ENCODE measurements at places on chromosomes 1 and 21.

- DNase-seq: no peak
Measured at GRCh38 chr1:245788886-245789285, 634.1 kb downstream of the KIF26B start.

DNA sequence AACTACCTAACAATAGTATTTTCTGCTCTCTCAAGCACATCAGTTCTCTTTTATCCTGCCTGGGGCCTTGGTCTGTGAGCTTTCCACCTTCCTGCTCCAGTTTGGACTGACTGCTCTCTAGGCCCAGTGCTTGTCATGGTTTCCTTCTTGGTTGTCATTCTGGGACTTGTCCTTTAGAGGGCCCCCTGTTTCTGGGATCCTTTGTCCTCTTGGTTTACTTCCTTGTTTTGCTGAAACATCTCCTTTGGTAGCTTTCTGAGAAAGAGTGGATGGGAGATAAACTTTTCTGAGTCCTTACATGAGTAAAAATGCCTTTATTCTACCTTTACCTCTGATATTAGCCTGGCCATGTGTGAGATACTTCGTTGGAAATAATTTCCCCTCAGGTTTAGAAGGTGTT is 4.7 kb downstream of the SLC1A7 start:
- DNase-seq: peak; percentile 17

- DNase-seq: no peak
Measured at GRCh38 chr21:44423312-44423821, 31.9 kb upstream of the LRRC3 start.

GRCh38 chr1:32926562-32926961 is 25.4 kb upstream of the TMEM54 start:
- no peak for DNase-seq

GRCh38 chr1:230107941-230108340 is 40.9 kb downstream of the GALNT2 start:
- no peak for DNase-seq

GRCh38 chr1:23558872-23559135 is 497 bp downstream of the ID3 start:
- no peak for DNase-seq

DNA sequence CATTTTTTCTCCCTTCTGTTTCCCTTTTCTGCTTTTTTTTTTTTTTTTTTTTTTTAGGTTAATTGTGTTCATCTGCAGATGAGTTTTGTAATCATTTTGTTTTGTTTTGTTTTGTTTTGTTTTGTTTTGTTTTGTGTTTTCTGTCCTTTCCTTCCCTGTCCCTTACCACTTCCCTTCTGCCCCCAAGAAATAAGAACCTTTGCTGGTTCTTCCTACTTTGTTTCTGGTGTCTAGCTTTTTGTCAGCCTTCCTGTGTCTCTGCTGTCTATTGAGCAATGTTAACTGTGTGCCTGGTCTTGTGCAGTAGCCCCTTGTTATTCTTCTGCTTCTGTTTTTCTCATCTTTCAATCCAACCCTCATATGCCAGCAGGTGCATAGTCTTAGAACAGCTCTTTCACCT is 46.0 kb downstream of the MPZL1 start:
- no peak for DNase-seq

GRCh38 chr1:223001653-223002634 is 141.1 kb downstream of the TLR5 start:
- DNase-seq: peak; percentile 62

DNA sequence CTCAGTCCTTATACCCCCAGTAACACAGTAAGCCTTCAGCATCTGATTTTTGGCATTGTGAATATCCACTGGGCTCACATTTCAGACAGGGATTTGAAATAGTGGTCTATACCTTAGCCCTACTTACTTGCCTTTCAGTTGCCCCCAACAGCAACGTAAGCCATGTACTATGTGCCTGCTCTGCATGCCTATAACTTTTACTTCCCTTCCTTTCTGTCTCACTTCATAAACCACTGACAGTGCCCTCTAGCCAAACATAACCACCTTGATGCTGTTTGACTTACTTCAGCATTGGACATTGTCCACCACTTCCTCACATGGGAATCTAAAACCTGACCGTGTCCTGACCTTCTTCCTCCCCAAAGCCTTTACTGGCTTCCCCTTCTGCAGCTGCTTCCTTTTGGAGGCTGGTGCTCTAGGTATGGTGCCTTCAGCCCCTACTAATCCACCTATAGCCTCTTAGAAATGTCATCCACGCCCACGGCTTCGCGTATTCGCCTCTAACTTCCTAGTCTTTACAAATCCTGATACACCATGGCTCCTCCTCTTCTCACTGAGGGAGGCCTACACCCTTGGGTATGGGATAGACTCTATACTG is 3.6 kb upstream of the ZNF672 start:
- DNase-seq: no peak

GRCh38 chr1:176032040-176032645 is 174.9 kb downstream of the COP1 start:
- no peak for DNase-seq

DNA sequence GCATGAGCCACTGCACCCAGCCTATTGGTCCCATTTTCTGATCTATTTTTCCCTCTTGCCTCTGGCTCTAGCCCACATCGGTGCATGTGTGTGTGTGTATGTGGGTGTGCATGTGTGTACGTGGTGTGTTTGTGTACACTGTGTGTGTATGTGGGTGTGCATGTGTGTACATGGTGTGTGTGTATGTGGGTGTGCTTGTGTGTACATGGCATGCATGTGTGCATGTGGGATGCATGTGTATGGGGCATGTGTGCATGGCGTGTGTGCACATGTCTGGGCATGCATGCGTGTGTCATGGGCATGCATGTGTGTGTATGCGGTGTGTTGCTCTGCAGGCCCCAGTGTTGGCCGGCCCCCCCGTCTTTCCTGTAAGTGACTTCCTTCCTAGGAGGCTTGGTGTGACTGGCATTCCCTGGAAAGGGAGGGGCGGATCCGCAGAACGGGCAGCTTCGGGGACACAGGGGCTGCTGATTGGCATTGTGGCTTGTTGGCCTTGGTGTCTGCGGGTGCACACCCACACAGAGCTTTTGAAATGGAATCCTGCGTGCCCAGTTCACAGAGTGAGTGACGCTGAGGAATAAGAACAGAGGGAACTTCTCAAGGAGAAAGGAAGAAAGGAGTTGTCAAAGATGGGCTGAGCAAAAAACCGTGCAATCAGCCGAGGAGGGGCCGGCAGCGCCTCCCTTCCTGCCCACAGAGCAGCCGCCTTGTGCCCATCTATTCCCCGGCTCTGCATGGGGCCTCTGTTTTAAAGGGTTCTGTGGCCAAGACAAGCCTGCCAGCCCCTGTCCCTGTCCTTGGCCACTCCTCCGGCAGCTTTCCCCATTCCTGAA is 8.0 kb downstream of the PDXK start:
- no peak for DNase-seq

- DNase-seq: no peak
Measured at GRCh38 chr1:208874915-208875314, 630.7 kb upstream of the PLXNA2 start.

DNA sequence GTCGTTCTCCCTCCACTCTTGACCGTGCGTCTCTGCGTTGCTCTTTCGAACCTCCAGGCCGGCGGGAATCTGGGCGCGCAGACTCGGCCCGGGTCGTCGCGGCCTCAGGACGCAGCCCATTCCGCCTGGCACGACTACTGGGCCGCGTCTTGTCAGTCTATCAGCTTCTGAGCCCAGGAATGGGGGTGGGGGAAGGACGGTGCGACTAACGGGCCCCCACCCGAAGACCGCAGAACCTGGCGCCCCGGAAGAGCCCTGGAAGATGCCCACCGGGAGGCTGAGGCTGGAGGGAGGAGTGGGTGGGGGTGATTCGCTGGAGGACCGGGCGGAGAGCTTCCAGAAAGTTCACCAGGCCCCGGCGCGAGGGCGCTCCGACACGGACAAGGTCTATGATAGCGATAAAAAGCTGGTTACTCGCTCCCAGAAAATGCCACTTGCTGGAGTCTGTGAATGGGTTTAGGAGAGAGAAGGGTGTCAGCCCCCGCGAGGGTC is 1.7 kb upstream of the DMRTA2 start:
- DNase-seq: no peak

- no peak for DNase-seq
Measured at GRCh38 chr1:116686723-116687352, 19.3 kb upstream of the IGSF3 start.

- peak; percentile 39 for DNase-seq
Measured at GRCh38 chr1:227317011-227317451, 1.3 kb downstream of the CDC42BPA start.

DNA sequence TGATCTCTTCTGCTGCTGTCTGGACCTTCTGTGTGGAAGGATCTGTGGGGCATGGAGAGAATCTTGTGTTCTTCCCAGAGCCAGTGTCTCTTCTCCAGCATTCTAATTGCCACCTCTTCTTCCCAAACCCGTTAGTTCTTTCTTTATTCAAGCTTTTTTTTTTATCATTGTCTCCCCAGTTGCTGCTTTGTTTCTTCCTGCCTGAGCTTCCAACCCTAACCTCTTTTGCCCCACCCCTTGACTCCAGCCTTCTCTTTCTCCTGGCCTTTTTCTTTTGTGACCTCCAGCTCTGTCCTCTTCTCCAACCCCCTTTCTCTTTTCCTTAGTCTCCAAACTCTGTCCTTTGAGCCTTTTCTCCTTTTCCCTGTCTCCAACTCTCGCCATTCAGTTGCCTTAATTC is 4.5 kb downstream of the AGO1 start:
- no peak for DNase-seq

DNA sequence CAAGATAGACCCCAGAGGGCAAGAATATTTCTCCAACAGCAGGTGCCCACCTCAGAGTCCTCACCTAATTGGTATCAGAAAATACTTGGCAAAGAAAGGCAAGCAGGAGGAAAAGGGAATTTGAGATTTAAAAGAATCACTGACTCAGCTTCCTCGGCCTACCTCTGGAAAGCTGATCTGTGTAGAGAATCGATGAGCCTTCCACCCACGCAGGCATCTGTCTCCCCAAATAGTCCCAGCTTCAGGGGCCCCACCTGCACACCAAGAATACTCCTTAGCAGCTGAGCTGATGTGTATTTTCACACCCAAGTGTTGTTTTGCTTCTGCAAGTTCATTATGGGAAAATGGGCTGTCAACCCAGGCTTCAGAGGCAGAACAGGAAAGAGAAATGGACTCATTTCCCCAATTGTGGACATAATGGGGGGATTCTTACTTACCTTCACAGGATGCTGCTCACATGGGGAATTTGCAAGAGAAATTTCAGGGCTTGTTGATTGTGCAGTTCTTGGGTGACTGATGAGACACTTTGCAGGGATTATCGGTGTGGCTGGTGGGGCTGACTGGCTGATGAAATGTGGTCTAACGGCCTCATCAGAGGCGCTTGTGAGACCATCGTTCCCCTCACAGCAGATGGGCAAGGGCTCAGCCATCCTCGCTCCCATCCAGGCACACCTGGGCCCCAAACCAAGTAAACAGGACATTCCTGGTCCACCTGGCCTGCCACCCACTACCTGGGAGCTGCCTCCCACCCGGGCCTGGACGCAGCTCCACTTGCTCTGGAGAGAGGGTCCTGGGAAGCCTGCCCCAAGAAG is 436.3 kb downstream of the PTPRU start:
- DNase-seq: no peak

DNA sequence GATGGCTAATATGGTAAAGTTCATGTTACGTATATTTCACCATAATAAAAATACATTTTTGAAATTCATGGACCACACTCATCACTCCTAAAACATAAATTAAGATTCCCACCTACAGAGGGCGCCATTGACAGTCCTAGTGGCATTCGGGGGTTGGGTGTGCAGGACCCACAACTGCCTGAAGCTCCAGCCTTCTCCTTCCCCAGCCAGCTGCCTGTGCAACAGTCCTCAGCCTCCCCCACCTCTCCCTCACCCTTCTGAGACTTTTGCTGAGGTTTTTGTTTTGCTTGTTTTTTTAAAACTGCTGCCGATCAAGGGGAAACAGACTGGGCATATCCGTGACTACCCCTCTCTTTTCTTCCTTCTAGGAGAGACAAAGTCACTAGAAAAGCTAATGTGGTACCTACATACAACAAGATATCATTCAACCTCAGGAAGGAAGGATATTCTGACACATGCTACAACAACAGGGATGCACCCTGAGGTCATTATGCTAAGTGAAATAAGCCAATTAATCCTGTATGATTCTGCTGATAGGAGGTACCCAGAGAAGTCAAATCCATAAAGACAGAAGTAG is 9.2 kb upstream of the EVA1C start:
- peak; percentile 76 for DNase-seq

DNA sequence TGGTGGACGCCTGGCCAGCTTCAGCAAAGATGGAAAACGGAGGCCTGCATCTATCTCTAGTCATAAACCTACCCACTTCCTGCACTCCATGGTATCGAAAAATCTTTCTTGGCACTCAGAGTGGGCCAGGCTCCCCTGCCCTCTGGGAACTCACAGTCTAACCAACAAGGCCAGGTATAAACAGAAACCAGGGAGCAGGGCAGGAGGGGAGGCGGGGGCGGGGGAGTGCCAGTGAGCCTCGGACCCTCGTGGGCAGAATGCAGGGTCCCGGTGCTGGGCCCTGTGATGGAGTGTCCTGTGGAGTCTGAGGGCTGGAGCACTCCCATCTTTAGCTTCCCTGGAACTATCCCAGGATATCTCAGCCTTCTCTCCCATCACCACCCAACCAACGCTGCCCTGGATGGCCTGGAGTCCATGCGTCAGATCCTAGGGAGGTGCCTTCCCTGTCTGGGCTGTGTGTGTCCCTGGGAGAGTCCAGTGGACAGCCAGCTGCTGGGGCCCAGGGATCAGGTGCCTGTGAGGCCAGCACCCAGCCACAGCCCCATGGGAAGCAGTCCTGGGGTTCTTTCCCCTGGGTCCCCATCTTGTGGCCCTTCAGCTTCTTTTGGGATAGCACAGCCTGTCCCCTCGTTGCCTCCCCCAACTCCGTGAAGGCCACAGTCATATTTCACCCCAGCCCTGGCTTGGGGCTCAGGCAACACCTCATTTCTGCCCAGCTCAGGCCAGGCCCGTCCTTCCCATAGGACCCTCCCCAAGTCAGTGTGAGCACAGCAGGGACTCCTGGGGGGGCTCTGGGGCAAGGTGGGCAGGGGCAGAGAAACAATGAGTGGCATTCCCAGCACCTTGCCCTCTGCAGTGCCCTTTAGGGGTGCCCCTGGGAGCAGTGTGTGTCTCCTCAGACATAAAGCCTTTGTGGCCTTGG is 1.1 kb upstream of the EPS8L3 start:
- DNase-seq: no peak

- no peak for DNase-seq
Measured at GRCh38 chr1:9929431-9930385, 13.5 kb downstream of the LZIC start.

DNA sequence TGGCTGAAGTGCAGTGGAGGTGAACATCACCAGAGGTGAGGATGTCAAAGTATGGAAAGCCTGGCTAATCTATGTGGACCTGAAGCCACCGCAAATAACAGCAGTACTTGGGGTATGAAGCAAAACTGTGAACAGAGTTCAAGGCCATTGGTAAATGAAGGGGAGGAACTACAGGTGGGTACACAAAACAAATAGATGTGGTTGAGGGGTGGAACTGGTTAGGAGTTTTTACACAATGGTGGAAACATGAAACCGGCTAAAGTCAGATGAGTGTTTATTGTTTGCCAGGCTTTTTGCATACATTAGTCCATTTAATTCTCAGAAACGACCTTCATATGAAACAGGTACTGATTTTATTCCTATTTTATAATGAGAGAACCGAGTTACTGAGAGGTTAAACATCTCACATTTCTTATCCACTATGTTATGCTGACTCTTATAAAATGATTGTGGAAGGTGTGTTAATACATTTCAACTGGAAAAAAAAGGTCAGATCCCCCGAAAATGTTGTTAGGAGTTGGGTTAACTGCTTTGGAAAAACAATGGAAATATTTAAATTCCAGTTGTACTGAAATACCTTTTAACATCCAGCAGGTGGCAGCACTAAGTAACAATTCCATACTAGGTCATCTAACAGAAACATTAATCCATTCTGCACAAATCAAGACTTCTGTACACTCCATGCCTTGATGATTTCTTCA is 44.3 kb upstream of the GTF2B start:
- peak; percentile 33 for DNase-seq

All from LHCN-M2 (cell line).